ENCODE measurements at places on chromosomes 5 and 9.

DNA sequence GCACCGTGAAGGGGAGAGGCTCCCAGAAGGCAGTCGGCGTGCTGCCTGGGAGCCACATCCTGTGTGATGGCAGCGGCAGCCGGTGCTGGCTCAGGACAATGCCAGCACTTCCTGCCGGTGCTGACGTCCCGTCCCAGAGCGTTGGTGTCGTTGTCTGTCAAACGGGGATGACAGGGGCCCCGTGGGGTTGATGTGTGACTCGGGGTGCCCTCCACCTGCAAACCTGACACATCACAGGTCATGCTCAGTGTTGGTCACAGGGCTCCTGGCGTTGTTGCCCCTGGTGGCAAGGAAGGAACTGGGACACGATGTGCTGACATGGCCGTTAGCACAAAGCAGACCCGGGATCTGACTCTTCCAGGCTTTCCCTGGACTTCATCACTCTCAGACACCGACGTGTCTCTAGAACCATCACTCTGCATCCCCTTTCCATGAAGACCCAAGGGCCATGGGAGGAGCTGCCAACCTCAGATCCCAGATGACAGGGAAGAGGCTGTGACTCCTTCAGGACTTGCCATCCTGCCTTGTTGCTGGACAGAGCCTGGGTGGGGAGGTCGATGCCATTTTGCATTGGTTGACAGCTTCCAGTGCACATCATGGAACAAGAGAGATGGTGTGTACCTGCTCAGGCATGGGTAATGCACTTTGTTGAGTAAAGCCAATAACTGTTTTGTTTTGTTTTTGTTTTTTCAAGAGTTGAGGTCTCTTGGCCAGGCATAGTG is 21.5 kb downstream of the PLPP7 start:
- ATAC-seq: no peak

- no peak for ATAC-seq
Observed at GRCh38 chr5:68709239-68709638, 384.6 kb upstream of the SLC30A5 start.

DNA sequence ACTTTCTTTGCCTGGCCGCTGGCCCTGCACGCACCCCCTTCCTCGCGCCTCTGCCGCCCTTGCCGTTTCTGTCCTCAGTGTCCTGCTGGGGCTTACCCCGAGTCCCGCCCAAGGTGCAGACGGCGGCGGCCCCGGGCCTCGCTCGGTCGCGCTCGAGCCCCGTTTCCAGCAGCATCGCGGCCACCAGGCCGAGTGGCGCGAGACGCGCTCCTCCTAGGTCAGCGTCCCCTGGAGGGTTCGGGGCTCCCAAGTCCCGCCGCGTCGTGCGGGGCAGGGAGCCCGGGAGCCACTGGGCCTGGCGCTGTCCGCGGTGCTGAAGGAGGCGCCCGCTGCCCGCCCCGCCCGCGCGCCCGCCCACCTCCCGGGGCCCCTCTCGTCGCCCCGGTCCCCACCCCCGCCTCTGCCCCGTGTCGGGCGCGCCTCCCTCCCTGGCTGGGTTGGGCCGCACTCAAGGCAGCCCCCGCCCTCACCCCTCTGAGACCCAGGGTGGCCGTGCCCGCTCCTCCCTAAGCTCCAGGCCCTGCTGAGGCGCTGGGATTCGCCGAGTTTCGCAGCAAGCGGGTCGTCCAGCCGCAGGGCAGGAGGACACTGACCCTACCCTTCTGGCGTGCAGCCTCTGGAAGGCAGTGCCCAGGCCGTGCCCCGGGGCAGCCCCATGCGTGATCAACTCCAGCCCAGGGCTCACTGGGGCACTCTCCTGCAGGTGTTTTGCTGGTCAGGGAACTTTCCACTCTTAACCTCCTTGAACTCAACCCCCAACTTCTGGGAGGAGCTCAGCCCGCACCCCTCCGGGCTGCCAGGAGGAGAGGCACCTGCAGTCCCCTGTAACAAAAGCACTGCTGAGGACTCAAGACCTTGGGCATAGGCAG is at the start of gene LHX3:
Gene LHX3 (minus strand): TSS at position 291 of the 869 bp plus-strand sequence. CDS start 116 bp downstream, at position 175.
- ATAC-seq: no peak

DNA sequence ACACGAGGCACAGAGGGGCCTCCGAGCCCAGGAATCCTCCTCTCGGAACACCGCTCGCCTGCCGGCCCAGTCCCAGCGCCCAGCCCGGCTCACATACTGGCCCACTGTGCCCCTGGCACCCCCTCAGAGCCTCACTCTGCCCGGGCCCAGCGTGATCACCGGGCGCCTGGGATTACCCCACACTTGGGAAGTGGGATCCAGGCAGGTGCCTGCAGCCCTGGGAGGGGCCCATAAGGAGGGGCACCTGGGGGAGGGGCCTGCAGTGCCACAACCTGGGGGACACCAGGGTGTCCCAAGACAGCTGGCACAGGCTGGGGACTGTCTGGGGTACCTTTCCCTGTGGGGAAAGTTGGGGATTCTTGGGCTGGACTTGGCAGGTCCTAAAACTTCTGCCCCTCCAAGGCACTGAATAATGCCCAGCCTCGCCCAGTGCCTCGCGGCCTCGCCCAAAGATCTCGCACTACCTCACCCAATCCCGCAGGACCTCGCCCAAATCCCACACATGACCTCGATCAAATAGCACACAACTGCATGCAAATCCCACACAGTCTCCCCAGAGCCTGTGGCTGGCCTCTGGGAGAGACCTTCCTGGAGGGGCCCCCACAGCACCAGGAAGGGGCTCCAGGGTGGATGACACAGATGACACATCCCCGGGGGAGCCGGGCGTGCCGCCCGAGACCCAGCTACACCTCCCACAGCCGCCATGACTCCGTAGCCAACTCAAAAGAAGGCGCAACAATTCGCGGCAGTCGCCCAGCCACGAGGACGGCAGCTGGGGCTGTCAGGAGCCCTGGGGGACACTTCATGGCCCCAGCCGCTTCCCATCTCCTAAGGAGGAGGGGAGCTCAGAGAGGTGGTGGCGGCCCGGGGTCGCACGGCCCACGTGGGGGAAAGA is 13.7 kb downstream of the NOTCH1 start:
- ATAC-seq: no peak

GRCh38 chr5:164578911-164579310 is 1073.5 kb downstream of the MAT2B start:
- ATAC-seq: no peak

DNA sequence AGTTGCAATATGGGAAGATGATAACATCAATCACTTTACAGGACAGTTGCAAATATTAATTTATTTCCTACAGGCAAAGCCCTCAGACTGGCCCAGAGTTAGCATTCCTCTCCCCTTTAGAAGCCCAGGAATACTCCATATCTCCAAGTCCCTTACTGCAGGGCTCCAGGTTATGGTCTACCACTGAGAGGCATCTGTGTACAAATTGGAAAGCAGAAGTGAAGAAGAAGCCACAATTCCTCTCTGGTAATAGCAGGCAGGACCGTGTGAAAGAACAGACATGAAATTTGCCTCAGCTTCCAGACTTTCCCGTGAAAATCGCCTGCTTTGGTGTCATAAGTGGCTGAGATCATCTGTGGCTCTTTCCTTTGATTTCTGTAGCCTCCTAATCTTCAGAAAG is 289.6 kb downstream of the GLIS3 start:
- ATAC-seq: no peak

DNA sequence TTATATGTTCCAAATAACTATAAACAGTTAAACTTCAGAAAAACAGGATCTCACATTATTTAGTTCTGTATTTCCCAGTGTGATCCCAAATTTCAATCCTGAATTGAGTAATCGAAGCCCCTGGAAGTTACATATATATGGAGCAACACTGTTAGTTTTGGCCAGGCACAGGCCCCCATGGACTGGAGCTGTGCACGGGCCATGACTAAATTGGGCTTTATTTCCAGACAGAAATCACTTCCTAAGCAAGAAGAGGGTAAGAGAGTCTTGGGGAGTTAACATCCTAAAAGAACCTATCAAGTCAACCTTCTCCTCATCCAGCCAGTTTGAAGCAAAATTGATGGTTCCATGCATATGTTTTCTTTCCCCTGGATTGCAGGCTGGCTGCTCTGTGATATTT is 393.0 kb downstream of the TMEM167A start:
- no peak for ATAC-seq

GRCh38 chr9:106127776-106128175 is 433.4 kb downstream of the TMEM38B start:
- ATAC-seq: no peak

DNA sequence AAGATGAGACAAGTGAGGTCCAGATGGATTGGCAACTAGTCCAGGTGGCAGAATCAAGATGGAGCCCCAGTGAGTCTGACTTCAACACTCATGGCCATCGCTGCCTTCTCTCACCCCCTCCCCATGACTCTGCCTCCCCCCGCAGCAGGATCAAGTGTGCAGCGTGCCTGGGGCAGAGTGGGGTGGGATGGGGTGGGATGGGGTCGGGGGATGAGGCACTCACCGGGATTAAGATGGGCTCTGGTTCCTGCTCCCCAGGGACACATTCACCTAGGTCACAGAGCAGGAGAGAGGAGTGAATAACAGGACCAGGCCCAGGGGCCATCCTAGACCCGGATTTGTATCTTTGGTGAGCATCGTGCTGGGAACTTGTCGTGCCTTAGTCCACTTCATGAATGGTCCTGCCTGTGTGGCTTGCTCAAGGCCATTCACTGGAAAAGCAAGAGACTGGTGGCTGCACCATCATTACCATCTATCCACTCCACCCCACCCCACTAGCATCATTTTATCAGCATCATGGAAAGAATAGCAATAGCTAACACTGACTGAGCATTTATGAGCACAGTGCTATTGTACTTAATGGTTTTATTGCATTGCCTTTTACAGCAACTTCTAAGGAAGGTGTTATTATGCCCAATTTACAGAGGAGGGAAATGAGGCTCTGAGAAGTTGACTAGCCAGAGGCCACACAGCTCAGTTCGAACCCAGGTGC is 8.5 kb downstream of the AMBP start:
- no peak for ATAC-seq

DNA sequence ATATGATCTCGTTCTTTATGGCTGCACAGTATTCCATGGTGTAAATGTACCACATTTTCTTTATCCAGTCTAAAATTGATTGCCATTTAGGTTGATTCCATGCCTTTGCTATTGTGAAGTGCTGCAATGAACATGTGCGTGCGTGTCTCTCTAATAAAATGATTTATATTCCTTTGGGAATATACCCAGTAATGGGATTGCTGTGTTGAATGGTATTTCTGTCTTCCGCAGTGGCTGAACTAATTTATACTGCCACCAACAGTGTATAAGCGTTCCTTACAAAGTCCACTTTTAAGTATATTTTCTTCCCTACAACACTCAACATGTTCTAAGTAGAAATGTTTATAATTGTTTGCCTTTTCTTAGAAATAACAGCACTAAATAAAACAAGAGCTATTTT is 521.9 kb downstream of the DTWD2 start:
- ATAC-seq: no peak

DNA sequence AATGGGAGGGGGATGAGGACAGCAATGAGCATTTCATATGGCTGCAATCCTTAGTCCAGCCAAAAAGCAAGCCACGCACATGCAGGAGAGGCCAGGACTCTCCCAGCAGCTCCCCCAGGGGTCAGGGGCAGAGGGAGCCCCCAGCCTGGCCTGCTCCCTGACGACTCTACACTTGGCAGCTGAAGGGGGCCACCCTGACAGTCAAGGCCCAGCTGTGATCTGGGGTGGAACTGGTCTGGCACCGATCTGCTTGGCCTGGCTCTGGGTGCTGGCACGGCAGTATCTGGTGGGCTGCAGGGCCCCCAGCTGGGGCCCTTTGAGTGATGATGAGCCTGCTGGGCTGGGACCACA is 118.1 kb downstream of the ADAMTS2 start:
- no peak for ATAC-seq

DNA sequence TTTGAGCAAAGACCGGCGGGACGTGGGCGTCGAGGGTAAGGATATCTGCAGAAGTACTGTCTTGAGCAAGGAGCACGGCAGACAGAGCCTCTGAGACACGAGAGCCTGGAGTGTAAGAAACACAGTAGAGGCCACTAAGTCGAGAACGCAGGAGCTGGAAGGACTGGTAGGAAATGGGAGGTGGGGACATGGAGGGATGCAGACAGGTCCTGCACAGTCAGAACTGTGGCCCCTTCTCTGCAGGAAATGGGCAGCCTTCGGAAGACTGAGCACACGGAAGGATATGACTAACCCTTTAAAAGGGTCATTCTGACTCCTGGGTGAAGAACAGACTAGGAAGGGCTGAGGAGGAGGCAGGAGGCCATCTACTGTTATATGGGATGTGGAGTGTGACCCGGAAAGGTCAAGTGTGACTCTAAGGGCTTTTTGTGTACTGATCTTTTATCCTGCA is 1.4 kb upstream of the CAMSAP1 start:
- ATAC-seq: no peak

DNA sequence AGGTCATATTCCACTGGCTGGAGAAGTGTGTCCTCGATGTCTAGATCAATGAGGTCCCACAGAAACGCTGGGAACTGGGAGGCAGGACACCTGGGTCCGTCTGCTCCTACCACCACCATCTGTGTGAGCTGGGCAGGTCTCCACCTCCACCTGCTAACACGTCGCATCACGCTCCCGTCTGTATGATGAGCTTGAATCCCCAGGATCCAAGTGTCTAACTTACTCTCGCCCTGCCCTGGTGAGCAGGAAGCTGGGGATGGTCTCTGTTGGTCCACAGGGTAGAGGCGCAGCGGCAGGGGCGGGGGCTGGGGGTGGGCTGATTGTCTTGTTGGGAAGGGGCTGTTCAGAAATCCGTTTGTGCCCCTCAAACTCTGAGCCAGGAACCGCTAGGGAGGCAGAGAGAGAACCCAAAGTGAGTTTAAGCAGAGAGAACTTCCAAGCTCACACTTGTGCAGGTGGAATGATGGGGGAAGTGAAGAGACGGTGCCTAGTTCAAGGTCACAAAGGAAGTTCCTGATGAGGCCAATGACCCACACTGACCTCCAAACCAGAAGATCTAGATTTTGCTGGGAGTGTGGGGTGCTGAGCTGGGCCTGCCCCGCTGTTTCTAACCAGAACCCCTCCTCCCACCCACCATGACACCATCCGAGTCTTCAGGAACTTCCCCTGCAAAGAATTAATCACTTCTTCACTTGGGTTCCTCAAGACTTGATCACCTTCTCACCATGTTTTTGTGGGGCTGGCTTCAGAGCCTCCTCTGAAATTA is 21.1 kb downstream of the ORM2 start:
- no peak for ATAC-seq

GRCh38 chr9:133257465-133257956 is 17.5 kb downstream of the ABO start:
- ATAC-seq: peak; percentile 52

GRCh38 chr9:124839612-124840299 is 13.5 kb upstream of the WDR38 start:
- ATAC-seq: peak; percentile 23
